Urinary bladder (tissue), 4 donors: ENCODE measurements at places on chromosomes 16 and 17. TPM values are rescaled to one million over a fixed set of nuclear protein-coding genes. Genes with fewer than 3 reads are reported as not detected.

GRCh38 chr16:85613604-85614337, 649 bp downstream of the GSE1 start:
- no peak for DNase-seq

GRCh38 chr17:42617956-42618431, 8.5 kb downstream of the TUBG1 start:
- no peak for DNase-seq

DNA sequence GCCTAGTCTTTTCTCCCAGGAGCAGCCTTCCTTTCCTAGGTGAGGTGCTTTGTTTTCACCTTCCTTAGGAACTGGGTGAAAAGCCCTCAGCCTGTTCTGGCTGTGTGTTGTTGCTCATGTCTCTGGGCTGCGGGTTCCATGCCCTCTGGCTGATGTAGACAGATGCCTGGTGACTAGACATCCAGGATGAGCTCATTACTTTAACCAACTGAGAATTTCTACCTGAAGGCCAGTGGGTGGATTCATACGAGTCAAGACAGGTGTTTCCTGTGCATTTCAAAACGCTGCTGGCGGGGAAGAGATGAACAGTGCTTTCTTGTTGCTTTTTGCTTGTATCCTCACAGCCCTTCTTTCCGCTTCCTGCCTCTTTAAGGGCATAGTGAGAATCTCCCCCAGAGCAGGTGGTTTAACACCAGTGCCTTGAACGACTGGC, 22.3 kb downstream of the SAP30BP start:
- DNase-seq, result no peak

GRCh38 chr16:19177111-19177739, 9.2 kb downstream of the SYT17 start:
- no peak for DNase-seq

The KCNJ2 gene
- total RNA-seq, result 9.1 TPM
